ENCODE measurements at places on chromosomes 5 and 9. TPM values are rescaled to one million over a fixed set of nuclear protein-coding genes. Genes with fewer than 3 reads are reported as not detected.

Gene BNC2
- total RNA-seq = 30.8 TPM

Gene NFIB
- 124 TPM for total RNA-seq

Gene GFI1B
- total RNA-seq = 0.59 TPM

DNA sequence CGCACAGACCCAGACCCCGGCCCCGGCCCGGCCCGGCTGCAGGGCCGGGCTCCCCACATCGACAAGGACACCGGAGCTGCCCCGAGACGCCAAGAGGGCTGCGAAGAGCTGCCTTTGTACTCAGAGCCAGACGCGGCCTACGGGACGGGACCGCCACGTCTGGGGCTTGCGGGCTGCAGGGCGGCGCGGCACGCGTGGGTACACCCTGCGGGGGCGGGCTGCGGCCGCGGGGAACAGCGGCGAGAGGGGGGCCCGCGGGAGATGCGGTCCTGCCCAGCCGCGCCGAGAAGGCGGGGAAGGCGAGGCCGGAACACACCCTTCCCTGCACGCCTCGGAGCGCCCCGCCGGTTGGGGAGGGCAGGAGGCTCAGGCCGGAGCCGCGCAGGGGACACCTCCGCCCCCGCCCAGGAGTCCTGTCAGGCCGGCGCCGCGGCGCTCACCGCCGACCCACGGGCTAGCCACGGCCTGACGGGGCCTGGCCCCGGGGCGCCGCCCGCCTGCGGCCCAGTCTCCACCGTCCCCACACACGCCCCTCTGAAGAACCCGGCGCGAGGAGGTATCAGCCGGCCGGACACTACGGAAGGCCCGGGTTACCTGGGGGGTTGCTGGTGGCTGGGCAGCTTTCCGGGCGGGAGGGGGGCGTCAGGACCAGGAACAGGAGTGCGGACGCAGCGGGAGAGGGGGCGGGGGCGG is 478 bp downstream of the RAB14 start:
- no peak for DNase-seq

DNA sequence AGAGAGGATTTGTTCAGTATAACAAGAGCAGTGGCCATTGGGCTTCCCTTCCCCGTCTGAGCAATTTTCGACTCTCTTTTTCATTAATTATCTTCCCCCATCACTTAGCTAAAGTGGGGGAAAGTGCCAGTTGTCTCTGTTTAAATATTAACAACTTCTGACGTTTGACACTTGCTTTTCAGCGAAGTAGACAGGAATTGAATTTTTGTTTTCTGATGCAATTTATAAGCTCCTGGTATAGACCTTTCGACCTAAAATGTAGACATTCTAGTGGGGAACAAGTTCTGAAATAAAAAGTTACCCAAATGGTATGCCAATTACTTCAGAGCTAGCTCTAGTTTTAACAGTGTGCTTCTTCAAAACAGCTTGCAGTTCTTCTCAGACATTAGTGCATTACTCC is 100.6 kb downstream of the ITGA1 start:
- DNase-seq = no peak

DNA sequence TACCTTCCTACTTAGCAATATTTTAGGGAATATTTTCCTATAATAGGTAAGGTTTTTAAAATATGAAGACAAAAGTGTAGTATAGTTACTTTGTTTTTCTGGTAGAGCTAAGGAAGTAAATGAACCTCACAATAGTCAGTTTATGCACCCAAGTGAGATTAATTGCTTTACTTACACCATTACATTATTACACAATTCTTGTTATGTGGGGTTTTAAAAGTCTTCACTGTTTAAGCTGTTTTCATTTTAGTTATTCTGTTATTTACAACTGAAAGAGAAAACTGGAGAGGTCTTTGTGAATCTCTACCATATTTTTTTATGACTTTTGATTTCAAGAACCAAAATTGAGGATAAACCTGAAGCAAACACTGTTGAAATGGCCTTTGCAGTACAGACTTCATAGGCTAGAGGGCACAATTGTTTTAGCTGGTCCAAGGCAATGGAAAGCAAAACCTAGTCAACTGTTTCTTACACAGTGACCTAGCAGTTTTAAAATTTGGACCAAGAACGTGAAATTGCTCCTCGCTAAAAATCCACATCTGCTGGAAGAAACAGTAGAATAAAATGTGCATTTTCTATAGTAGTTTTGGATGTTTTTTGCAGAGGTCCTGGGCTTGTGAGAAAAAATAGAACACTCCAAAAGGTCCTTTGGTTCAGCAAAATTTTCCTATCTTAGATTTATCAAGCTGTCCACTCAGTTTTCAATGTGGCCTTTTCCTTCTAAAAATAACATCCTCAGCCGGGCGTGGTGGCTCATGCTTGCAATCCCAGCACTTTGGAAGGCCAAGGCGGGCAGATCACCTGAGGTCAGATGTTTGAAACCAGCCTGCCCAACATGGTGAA is 66.4 kb upstream of the FER start:
- peak; percentile 57 for DNase-seq

GRCh38 chr5:175054243-175054642 is 329.9 kb downstream of the MSX2 start:
- no peak for DNase-seq

DNA sequence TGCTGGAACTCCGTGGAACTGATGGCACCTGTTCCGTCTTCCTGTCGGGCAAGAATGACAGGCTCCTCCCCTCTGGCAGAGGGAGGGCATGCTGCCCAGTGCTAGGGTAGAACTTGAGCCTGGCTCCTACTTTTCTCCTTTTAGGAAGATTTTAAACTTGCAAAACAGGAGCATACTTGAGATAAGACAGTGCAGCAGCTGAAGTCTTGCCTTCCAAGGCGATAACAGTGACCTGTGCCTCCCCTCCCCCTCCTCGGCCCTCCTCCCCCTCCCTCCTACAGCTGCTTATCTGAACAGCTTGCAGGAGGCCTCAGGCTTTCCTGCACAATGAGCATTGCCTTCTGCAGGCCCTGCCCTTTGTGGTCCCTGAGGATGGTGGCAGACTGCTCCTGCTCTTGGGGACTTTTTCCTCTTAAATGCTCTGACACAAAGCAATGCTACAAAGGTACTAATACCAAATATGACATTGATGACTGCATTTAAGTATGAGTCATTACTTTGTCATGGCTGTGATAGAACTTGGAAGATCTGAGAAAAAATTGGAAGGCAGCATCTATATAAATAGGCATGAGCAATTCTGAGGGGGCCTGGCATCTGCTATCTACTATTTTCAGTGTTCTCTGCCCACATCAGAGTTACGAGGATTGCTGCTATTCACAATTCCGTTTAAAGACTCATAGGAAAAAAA is 2.0 kb downstream of the GADD45G start:
- no peak for DNase-seq

DNA sequence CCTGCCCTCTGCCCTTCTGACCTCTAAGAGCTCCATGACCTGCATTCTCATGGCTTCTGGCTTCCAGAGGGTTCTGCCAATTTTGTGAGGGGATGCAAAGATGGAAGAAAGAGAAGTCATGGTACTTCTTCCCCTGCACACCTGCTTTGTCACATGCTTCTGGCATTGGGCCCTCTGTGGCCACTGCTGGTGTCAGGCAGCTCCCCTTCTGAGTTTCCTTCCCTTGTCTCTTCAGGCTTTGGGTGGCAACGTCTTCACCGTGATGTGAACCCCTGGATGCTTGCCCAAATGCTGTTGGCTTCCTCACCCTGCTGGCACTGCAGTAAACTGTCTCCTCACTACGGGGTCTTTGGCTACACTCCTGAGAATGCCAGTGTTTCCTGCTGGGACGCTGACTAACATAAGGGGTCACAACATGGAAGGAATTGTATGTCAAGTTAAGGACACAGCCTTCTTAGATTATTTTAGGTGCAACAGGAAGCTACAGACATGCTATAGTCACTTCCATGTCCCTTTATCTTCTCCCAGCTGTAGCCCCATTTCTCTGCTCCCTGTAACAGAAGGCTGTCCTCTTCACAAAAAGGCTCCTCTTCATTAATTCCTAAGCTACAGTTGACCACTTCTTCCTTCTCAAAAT is 8.9 kb upstream of the CLINT1 start:
- DNase-seq = no peak

DNA sequence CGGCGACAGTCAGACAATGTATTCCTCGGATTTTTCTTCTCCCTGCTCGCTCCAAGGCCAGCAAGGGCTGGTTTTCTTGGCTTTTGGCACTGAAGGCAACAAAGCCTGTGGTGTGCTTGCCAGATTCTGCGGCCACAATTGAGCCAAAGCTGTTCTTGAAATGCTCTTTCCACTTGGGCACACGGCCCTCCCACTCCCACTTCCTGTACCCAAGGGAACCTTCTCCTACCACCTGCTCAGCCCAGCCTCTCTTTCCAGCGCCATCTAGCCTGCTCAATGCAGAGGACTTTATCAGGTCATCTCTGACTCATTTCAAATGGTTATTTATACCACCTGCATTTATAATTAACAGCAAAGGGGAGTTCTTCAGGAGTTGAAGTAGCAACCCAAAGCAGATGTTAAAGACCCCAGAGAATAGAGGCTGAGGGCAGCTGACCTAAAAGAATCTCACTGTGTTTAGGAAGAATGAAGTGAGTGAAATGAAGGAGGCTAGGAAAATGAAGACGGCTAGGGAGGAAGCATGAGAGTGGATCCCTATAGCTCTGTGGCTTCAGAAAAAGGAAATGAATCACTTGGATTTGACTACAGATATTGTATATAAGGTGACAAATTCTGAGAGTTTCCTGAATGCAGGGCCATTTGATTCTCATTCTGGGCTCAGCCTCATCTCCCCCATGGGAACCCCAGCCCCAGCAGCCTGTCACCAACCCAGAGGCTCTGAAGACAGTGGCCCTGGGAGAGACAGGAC is 439.0 kb downstream of the ENC1 start:
- no peak for DNase-seq

- no peak for DNase-seq
Measured at GRCh38 chr9:123338710-123339665, 17.0 kb upstream of the CRB2 start.

GRCh38 chr5:1441166-1441865 is 3.9 kb downstream of the SLC6A3 start:
- no peak for DNase-seq
